ENCODE measurements at places on chromosomes 5 and 9. TPM values are rescaled to one million over a fixed set of nuclear protein-coding genes. Genes with fewer than 3 reads are reported as not detected.

Gene LRRC19
- not detected for total RNA-seq

Gene CFAP90
- total RNA-seq: not detected

Gene NREP
- total RNA-seq: 10.1 TPM

Gene ARHGAP26
- total RNA-seq: 24.0 TPM

Gene PKD2L2
- total RNA-seq: not detected

Gene ZNF782
- 4.5 TPM for total RNA-seq

Gene DMRT3
- total RNA-seq: not detected

Gene SERF1A
- total RNA-seq: 14.1 TPM

Gene RFESD
- 4.8 TPM for total RNA-seq

Gene UBE2D2
- total RNA-seq: 315 TPM

Gene DMRTA1
- total RNA-seq: not detected

Gene EQTN
- total RNA-seq: not detected

Gene BNC2
- total RNA-seq: 0.32 TPM

Gene LHFPL2
- total RNA-seq: 0.21 TPM

Gene SAP30L
- 45.3 TPM for total RNA-seq

Gene C9orf57
- not detected for total RNA-seq
